HS-5 (cell line): ENCODE measurements at places on chromosomes 13 and 19.

DNA sequence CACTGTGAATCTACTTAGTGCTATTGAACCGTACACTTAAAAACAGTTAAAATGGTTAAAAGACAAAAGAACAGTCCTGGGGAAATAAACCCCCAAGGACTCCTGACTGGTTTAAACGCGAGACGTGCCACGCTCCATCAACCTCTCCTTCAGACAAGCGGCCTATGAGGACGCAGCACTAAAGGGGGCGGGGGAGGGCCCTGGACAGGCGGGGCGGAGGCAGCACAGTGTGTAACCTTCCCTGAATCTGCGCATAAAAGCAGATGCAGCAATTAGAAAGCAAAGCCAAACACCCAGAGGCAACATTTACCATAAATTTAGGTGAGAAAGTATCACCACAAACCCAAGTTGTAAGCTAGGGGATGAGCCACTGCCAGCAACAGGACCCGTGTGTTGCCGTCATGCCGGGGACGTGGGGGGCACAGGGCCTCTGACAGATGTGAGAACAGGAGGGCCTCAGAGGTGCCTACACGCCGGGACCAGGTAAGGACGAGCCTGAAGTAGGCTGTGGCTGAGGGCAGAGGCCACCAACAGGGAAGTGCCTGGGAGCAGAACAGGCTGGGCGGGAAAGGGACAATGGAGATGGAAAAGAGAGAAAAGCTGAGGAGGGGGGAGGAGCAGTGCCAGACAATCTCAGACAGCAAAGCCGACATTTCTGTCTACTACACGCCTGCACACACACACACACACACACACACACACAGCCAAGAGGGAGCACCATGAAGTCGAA lies 15.3 kb upstream of the ADPRHL1 start:
- DNase-seq: no peak

DNA sequence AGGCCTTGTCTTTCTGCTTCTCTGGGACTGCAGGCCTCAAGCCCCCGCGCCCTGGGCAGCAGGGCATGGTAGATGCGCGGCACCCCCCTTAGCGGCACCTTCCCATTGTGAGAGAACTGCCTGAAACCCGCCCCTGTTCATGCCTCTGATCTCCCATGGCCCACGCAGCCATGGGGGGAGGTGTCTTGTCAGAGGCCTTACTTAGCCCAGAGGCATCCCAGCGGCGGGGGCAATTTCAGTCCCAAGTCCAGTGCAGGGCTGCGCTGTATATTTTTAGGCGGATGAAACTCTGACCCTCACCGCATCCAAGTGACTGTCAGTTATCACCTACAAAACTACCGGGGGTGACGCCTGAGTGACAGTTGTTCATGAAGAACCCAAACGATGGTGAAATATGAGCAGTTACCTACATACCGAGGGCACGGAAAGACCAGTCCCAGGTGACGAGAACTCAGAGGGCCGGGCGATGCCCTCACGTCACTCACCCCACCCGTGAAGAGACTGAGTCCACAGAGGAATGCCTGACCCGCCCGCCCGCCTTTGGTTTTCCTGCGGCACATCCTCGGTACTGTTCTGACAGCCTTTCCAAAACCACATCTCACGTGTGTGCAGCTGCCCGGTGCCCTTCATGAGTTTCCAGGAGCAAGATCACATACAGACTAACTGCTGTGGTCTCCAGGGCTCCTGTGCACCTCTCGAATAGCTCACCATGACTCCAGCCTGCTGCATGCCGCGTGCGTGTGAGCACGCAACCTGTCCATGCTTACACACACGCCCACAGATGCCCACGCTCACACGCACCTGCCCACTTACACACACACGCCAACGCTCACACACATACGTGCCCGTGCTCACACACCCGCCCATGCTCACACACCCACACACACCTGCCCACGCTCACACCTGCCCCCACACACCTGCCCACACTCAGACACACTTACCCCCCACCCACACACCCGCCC lies 14.4 kb downstream of the IL17D start:
- DNase-seq: no peak

DNA sequence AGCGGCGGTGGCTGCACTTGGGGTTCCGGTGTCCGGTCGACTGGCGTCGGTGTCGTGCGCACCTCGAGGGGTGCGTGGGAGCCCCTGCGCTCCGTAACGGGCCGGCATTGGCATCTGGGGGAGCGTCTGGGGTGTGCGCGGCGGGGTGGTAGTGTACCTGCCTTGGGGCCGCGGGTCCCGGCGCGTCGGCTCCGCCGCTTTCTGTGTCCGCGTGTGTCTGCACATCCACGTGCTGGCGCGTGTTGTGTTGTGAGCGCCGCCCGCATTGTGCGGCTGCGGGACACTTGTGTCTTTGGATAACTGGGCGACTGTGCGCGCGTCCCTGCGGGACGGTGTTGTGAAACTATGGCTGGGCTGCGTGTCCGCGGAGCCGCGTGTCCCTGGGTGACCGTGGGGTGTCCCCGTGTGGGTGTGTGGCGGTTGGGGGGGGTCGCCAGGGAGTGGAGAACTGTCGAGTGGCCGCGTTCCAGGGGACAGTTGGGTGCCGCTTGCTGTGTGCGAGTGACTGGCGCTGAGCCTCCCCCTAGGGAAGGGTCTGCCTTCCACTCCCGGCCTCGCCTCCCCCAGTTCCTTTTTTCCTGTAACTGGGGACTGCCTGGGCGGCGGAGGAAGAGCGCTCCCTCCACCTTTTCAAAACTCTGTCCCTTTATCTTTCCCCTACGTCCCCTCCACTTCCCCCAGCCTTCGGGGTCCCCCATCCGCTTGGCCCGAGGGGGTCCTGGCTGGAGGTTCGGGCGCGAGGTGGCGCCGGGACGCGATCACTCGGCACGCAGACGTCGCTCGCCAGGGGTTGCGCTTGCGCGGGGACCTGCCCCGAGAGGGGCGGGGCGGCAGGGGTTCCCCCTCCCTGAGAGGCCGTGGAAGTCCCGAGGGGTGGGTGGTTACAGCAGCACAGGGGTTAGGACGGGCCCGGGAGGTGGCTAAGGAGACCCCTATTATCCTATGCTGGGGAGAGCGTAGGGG lies 5.7 kb upstream of the NFIC start:
- no peak for DNase-seq

- DNase-seq: no peak
Observed at GRCh38 chr13:43865892-43866291, 13.6 kb downstream of the CCDC122 start.

- no peak for DNase-seq
Observed at GRCh38 chr19:16779539-16780163, 49.5 kb upstream of the SIN3B start.

DNA sequence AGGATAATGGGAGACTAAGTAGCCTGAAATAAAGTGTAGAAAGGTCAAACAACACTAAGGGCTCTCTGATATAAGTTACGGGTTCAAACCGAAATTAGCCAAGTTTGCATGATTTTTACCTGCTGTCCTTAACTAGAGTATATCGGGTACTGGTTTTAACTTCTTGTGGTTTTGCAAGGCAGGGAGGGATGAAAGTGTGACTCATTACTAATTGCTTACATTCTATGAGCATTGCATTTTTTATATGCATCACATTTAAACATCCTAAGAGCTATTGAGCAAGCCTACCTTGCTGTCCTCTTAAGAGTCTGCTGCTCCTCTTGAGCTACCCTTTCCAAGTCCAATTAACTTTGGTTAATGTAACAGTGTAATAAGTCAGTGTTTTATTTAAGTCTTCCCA lies 415.4 kb downstream of the SLITRK5 start:
- peak; percentile 14 for DNase-seq

GRCh38 chr19:28882818-28883217 lies 330.1 kb downstream of the UQCRFS1 start:
- no peak for DNase-seq

DNA sequence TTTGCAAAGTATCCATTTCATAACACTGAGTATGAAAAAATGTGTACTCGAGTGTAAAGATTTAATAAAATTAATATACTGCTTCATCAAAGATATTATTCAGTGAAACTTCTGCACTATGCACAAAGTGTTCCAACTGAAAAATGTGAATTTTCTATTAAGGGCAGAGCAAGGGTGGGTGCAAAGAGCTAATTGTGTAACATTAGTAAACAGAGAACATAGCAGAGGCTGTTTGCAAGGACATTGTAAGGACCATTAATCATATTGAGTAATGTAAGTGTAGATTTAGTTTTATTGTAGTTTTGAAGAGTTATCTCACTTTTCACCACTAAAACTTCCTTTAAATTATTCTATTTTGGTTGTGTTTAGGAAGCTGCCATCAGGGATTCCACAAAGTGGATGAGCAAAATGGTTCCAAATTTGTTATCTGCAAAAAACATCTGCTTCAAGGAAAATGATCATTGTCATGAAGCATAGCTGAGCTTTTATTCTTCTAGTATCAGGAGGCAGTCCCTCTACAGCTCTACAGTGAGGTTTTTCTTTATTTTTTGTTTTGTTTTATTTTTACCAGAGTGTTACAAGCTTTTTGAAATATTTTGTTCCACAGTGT lies 1375.4 kb downstream of the SLITRK1 start:
- no peak for DNase-seq
